ENCODE measurements at places on chromosomes 12 and 14.

DNA sequence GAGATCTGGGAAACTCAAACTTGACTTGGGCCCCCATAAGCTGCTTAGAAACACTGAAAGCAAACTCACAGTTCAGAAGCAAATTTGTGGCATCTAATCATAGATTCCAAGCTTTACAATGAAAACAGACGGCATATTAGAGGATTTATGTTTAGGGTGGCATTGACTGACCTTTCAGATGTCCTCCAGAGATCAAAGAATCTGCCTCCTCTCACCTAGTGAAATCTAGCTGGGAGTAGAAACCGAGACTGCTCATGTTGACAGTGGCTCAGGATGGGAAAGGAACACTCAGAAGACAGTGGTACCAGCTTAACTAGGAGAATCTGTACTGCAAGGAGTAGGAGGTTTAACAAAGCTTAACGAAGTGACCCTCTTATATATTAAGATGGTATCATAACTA, 345.0 kb downstream of the GXYLT1 start:
- DNase-seq = no peak

DNA sequence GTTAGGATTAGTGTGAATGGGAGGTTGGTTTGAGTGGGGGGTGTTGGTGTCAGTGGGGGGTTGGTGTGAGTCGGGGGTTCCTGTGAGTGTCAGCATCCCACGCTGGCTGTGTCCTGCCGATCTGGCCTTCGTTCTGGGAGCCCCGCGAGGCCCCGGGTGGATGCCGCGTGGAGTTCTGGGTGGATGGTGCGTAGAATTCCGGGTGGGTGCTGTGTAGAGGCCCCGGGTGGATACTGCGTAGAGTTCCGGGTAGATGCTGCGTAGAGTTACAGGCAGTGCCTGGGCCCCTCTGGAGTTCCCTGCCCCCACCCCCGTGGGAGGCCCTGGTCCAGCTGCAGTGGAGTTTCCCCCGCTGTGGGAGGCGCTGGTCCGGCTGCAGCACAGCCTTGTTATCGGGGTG, 8.7 kb downstream of the NOC4L start:
- no peak for DNase-seq

DNA sequence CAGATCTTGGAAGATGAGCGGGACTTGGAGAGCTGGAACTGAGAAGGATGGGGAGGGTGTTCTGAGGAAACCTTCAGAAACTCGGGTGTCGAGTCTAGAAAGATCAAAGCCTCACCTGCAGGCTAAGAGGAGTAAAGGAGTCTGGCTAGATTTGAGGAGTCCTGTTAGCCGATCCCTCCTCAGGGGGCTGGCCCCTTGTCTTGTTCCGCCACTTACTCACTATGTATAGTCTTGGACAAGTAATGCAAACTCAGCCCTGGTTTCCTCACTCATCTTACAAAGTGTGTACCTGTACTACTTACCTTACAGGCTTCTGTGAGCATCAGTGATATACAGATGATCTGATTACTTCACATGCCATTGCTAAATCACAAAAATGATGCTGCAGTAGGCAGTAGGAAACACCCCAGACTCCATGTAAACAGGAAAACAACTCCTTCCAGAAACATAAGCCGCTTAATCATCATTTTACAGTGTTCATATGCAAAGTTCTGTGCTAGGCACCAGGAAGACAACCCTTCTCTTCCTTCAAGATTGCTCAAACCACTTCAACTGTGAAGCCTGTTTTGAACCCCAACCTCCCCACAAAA, 2.0 kb upstream of the SPTLC2 start:
- no peak for DNase-seq

DNA sequence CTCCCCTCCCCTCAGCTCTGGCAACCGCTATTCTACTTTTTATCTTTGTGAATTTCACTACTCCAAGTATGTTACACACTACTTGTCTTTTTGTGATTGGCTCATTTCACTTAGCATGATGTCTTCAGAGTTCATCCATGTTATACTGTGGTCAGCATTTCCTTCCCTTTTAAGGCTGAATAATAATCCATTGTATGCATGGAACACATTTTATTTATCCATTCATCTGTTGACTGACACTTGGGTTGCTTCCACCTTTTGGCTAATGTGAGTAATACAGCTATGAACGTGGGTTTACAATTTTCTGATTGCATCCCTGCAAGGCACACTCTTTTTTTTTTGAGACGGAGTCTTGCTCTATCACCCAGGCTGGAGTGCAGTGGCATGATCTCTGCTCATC, 53.0 kb upstream of the FUT8 start:
- peak; percentile 34 for DNase-seq

DNA sequence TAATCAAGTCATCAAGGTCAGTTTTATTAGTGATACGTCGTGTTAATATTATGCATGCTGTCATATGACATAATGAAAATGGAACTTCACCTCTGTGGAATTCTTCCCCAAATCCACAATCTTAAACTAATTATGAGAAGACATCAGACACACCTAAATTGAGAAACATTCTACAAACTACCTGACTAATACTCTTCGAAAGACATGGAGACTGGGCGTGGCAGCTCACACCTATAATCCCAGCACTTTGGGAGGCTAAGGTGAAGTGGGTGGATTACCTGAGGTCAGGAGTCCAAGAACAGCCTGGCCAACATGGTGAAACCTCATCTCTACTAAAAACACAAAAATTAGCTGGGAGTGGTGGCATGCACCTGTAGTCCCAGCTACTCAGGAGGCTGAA, 33.3 kb upstream of the KRAS start:
- DNase-seq = no peak
